ENCODE measurements at places on chromosomes 5 and 9. TPM values are rescaled to one million over a fixed set of nuclear protein-coding genes. Genes with fewer than 3 reads are reported as not detected.

Gene NEUROG1
- not detected for total RNA-seq

Gene LTC4S
- total RNA-seq: 5.1 TPM

DNA sequence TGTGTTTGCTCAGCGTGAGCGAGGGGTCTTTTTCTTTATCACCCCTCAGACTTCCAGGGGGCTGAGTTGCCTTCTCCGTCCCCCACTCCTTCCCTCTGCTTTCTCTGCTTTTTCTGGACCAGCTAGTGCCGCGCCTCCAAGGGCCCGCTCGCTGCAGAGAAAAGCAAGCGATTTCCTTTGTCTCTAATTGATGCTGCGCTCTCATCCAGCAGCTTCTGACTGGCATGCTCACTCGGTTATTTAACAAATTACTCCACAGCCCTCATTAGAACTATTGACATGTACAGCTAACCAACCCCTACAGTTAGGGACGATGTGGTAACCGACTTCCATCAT, 288.0 kb downstream of the ELAVL2 start:
- DNase-seq: no peak

DNA sequence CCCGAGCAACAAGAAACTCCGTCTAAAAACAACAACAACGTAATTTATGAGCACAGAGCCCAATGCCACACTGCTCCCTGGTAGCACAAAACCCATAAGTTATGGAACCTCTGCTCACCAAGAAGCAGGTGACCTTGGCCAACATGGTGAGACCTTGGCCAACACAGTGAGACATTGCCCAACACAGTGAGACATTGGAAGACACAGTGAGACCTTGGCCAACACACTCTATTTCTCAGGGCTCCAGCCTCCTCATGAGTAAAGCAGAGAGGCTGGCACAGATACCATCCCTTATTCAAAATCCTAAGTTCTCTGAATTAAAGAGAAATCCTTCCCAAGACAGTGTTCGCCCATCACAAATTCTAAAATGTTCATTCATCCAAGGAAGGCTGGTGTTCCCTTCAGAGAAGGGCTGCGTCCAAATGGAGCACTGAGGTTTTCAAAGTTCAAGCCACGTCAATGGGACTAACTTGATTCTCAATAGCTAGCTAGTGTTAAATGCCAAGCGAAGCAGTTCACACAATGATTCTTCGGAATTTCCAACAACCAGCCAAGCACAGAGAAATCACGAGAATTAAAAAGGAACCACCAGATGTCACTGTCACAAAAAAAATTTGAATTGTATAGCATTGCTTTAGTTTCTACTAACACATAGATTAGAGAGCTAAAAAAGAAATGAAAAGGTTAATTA, 29.5 kb downstream of the TTC39B start:
- no peak for DNase-seq

- no peak for DNase-seq
Measured at GRCh38 chr5:150278046-150278730, 11.4 kb downstream of the CAMK2A start.

DNA sequence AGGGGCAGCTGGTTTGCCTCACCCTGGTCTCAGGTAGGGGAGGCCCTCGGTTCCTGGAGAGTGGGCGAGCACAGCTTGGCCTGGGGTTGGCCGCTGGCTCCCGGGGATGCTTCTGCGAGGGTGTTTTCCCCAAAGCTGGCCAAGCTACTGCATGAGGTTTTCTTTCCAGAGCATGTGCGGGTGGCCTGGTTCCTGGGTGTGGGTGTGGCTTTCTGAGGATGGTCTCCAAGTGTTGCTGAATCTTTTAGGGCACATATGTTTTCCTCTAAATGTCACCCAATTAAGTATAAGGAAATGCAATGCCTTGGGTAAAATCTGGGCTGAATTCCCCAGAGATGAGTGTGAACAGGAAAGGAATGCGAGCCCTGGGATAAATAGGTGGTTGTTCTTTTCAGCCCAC, 115.8 kb upstream of the ICE1 start:
- DNase-seq: no peak

DNA sequence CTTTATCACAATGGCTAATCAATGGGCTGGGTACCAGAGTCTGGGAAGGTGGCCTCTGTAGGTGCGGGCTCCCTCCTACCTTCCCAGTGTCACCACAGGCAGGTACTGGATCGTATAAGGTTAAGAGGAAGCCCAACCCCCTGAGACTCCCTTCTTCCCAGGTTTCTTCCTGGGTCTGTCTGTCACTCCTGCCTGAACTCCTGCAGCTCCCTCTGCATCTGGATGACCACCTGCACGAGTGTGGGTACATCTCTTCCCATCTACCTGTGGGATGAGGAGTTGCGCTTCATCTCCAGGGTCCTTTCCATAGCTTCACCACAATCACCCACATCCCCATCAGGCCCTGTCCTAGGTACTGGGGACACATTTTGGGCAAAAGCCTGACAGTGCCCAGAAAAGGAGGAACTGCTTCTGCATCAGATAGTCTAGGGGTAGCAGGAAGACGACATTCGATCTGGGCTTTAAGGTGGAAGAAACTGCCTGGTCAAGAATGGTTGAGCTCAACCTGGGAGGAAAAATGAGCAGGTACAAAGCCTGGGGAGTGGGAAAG, 112.2 kb upstream of the ALDH1B1 start:
- no peak for DNase-seq

All from H7 (cell line).